ENCODE measurements at places on chromosomes 2 and 18. TPM values are rescaled to one million over a fixed set of nuclear protein-coding genes. Genes with fewer than 3 reads are reported as not detected.

Gene TMSB10
- 1,887 TPM for total RNA-seq

Gene MC2R
- total RNA-seq = not detected

- peaks cover 5% of the 10 kb centered on the region for H3K4me1 ChIP-seq
- DNase-seq = no peak
- H3K36me3 ChIP-seq = no peaks in the 10 kb centered on the region
- H3K27me3 ChIP-seq = no peaks in the 10 kb centered on the region
- no peak overlapping the region for H3K4me3 ChIP-seq
Measured at GRCh38 chr2:42648796-42649195, 80.4 kb downstream of the MTA3 start.

DNA sequence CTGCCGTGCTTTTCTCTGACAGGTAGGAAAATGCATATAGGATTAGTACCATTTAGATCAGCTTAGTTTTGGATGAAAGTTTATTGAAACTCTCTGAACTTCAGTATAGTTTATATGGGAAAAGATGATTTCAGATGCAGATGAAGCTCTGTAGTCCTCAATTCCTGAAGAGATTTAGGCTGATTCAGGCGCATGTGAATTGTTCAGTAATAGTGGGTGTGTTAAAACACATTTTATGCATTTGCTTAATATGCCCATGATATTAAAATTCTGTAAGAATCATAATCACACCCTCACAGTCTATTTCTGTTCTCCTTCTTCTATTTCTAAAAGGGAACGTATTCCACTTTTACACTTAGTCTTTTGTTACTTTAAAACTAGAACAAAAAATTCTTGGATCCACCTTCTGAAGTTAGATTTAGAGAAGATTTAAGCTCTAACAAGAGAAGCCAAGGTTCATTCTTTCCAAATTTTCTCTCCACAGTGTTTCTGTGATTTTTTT is 44.5 kb upstream of the FAM237A start:
- DNase-seq = no peak
- no peaks in the 10 kb centered on the region for H3K27me3 ChIP-seq
- no peaks in the 10 kb centered on the region for H3K4me1 ChIP-seq
- H3K4me3 ChIP-seq = no peak overlapping the region
- no peaks in the 10 kb centered on the region for H3K36me3 ChIP-seq

GRCh38 chr2:157216286-157216965 is 41.1 kb upstream of the GALNT5 start:
- no peak overlapping the region for H3K4me3 ChIP-seq
- H3K36me3 ChIP-seq = no peaks in the 10 kb centered on the region
- DNase-seq = no peak
- no peak overlapping the region for H3K27ac ChIP-seq

- no peak for DNase-seq
- no peaks in the 10 kb centered on the region for H3K4me1 ChIP-seq
- H3K36me3 ChIP-seq = no peaks in the 10 kb centered on the region
- no peak overlapping the region for H3K27ac ChIP-seq
- H3K4me3 ChIP-seq = no peak overlapping the region
- H3K27me3 ChIP-seq = no peaks in the 10 kb centered on the region
Measured at GRCh38 chr2:168089200-168089599, 158.2 kb downstream of the STK39 start.

DNA sequence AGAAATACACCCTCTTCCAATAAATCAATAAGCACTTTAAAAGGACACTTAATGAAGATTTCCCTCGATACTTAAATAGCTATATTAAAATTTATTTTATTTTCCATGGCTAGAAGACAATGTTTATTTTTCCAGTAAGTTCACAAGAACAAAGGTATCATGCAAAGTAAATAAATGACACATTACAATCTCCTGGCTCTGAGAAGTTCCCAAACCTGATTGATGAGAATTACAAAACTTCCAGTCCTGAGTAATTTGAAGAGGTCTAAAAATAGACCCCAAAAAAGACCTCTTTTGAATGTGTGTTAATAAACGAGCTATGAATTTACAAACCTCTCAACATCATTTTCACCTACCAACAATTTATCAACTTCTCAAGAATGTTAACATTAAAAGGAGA is 1.5 kb upstream of the PEX13 start:
- H3K4me3 ChIP-seq = no peak overlapping the region
- H3K27ac ChIP-seq = no peak overlapping the region
- H3K27me3 ChIP-seq = no peaks in the 10 kb centered on the region
- no peaks in the 10 kb centered on the region for H3K4me1 ChIP-seq
- H3K36me3 ChIP-seq = no peaks in the 10 kb centered on the region

- DNase-seq = no peak
- H3K4me1 ChIP-seq = no peaks in the 10 kb centered on the region
- no peaks in the 10 kb centered on the region for H3K27me3 ChIP-seq
- H3K36me3 ChIP-seq = no peaks in the 10 kb centered on the region
- no peak overlapping the region for H3K27ac ChIP-seq
- no peak overlapping the region for H3K4me3 ChIP-seq
Measured at GRCh38 chr2:209690029-209690754, 81.4 kb upstream of the UNC80 start.

- peaks cover 4% of the 10 kb centered on the region for H3K4me1 ChIP-seq
- no peaks in the 10 kb centered on the region for H3K27me3 ChIP-seq
- no peak overlapping the region for H3K27ac ChIP-seq
- H3K36me3 ChIP-seq = no peaks in the 10 kb centered on the region
- no peak for DNase-seq
Measured at GRCh38 chr2:147550995-147551731, 293.7 kb upstream of the ACVR2A start.

All from sigmoid colon (tissue), 7 donors.